Astrocyte of the spinal cord (primary cell): ENCODE measurements at places on chromosomes 2 and 18.

DNA sequence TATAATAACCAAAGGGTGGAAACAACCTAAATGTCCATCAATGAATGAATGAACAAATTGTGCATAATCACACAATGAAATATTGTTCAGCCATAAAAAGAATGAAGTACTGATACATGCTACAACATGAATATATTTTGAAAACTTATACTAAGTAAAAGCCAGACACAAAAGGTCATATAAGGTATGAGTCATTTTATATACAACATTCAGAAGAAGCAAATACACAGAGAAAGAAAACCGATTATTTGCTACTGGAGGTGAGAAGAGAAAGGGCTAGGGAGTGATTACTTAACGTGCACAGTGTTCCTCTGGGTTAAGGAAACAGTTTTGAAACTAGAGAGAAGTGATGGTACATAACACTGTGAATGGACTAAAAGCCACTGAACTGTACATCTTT is 105.3 kb downstream of the GORASP2 start:
- DNase-seq, result no peak

DNA sequence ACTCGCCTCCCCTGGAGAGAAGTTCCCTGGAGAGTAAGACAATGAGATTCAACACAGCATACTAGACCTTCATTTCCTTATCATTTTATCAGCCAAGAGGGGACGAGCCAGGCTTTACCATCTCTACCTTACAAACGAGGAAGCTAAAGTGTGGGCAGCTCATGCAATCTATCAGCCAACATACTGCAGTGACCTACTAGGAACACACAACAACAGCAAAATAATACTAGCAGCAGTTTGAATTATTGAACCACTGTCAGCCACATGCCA is 60.0 kb upstream of the TEX51 start:
- no peak for DNase-seq

- no peak for DNase-seq
Observed at GRCh38 chr2:176188774-176189680, 559 bp downstream of the HOXD1 start.

- DNase-seq, result peak; percentile 65
Observed at GRCh38 chr18:54127759-54128378, 96.6 kb downstream of the MBD2 start.

DNA sequence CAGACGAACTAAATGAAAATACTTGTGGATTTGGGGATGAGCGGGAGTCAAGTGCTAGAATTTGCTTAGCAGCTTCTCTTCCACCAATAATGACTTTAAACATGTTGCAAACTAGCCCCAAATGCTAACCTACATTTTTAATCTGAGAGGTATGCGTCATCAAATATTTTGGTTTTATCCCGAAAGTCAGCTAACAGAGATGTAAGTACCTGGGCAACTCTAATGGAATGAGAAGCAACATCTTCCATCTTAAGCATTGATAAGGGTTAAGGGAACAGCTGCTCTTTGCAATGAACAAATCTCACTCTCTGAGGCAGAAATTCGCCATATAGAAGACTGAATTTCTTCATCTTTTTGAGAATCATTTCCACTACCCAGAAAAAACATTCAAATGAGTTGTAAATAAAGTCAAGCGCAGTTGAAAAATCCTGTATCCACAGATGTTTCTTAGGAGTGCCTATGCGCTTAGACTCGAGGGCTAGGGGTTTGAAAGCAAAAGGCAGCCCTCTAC is 926 bp upstream of the YPEL5 start:
- DNase-seq, result no peak

DNA sequence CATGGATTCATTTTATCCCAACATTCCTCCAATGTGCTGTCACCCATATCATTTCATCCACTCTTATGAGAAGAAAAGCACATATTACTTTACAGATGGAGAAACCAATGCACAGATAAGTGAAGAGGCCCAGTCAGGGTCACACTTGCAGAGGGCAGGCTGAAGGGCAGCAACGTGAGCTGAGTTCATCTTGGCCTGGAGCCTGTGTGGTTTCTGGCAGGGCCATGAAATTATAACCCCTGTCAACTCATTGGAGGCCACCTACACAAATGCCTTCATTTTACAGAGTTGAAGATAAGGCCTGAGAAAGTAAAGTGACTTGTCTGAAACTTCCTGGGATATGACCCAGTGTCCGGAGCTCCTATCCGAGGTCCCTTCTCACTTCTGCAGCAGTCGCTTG is 88.4 kb upstream of the NRP2 start:
- DNase-seq, result no peak

- DNase-seq, result no peak
Observed at GRCh38 chr18:62450175-62450545, 72.7 kb upstream of the ZCCHC2 start.

GRCh38 chr2:38362232-38362631 is 14.8 kb downstream of the ATL2 start:
- no peak for DNase-seq

GRCh38 chr2:41483226-41483625 is 564.6 kb upstream of the PKDCC start:
- DNase-seq, result no peak

- DNase-seq, result no peak
Observed at GRCh38 chr2:15133461-15133860, 427.7 kb downstream of the NBAS start.

DNA sequence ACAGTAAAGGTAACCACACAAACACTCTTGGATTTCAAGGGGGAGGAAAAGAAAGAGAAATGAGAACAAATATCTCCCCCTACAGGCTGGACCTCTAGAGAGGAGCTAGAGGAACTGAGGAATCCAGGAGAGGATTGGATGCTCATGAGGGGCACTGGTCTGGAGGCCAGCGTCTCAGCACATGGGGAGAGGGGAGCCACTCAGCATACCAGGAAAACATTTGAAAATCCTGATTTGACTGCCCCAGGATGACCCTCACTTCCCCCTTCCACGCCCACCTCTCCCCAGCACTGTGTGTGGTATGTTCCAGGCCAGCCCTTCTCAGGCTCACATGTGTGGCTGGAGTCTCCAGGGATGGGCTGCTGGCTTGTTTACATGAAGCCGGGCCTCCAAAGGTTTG is 396.8 kb upstream of the ID2 start:
- DNase-seq, result no peak

DNA sequence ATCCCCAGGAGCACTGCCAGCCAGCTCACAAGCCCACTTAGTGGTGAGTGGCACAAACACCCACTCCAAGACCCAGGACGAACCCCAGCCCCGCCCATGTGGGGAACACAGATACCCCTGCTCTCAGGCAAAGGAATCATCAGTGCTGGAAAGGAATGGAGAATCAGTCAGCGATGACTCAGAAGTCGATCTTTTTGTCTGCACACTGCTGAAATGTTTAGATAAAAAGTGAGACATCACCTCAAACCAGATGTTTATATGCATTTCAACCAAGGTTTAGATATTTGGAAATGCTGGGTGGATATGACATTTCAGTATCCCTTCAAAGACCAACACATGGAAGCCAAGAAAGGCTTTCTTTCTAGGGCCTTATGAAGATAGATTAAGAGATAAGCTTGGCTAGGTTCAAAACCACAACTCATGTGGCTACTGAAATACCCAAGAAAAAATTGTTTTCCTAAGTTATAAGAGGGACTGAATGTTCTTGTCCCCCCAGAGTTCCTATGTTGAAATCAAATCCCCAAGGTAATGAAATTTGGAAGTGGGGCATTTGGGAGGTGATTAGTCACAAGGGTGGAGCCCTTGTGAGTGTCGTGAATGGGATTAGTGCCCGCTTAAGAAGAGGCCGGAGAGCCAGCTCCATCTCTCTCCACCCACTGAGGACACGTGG is 43.7 kb downstream of the POU3F3 start:
- DNase-seq, result peak; percentile 81

GRCh38 chr2:233075141-233075965 is 15.2 kb downstream of the INPP5D start:
- no peak for DNase-seq

- no peak for DNase-seq
Observed at GRCh38 chr2:68791914-68792313, 57.3 kb downstream of the ARHGAP25 start.

DNA sequence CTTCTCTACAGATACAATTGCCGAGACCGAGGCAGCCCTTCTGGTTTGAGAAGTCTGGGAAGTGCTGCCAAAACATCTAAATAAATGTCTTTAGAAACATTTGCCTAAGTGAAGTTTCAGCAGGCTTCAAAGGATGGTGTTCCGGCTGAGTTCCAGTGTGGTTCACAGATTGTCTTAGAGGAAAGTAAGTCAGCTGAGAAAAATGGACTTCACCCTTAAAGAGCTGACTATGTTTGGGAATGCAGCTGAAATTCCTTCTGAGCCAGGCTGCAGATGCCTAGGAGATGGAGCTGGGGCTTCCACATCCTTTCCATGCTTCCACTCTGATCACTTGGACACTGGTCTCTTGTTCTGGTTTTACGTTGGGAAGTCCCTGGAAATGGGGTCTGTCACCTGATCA is 83.6 kb downstream of the FHOD3 start:
- DNase-seq, result peak; percentile 23

- no peak for DNase-seq
Observed at GRCh38 chr2:224063298-224063648, 24.2 kb upstream of the SERPINE2 start.

DNA sequence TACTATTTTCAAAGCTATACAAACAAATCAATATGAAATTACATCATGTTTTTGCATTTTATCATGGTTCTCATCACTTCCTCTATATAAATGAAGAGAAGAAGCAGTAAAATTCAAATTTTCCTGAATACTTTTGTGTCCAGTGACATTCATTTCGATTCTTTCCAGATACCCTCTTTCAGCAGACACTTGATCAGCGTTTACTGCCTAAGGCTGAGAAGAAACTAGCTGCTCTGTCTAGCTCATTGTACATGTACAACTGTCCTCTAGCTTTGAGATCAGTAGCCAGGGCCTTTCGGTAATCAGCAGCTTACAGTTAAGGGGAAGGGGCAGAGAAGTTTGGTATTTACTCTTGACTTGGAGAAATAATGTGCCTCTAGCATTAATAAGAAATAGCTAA is 4.8 kb downstream of the VRK2 start:
- DNase-seq, result no peak
